Cardiac septum (tissue), 1 donor: ENCODE measurements at places on chromosomes 4 and X.

DNA sequence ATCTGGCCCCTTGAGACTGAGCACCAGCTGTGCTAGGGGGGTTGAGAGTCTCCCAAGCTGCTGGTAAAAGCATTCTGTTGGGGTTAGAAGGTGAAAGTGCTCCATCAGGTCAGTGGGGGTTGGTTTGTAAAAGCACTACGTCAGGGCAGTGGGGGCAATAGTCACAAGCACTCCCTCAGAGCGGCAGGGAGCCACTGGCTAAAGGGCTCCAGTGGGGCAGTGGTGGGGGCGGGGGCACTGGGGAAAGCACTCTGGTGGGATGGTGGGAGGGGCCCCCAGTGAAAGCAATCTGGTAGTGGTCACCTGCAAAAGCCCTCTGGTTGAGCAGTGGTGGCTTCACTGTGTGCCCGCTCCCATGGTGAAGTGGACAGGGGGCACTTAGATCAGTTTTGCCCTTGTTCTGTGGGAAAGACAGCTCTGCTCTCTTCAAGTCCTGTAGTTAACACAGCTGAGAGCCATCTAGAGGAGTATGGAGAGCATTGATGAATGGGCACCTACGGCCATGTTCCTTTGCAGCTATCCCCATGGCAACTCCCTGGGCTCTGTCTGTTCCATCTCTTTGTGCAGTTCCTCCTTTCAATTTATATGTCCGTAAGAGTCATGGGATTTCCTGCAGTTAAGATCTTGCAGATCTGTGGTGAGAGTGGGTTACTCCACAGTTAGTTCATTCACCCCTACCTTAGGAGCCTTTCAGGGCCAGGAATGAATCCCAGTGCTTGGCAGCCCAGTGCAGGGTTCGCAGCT is 106.4 kb downstream of the SH3BGRL start:
- DNase-seq: no peak

DNA sequence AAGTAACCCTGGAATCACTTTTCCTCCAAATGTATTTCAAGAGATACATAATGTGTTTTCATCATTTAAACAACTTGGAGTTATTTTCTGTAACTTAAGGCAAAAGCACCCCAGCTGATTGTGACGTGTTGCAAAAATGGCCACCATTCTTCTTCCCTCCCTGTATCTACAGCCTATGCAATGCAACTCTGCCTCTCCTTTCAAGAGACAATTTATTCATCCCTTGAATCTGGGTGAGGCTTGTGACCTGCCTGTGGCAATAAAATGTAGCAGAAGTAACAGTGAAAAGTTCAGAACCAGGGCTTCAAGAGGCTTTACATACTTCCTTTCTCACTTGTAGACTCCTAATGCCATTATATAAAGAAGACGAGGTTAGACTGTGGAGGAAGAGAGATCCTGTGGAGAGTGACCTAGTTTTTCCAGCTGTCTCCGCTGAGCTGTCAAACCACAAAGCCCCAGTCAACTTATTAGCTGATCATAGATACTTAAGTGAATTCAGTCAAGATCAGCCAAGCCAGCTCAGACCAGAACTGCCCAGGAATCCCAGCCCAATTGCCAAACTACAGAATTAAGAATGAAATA is 81.0 kb upstream of the KLF3 start:
- no peak for DNase-seq

DNA sequence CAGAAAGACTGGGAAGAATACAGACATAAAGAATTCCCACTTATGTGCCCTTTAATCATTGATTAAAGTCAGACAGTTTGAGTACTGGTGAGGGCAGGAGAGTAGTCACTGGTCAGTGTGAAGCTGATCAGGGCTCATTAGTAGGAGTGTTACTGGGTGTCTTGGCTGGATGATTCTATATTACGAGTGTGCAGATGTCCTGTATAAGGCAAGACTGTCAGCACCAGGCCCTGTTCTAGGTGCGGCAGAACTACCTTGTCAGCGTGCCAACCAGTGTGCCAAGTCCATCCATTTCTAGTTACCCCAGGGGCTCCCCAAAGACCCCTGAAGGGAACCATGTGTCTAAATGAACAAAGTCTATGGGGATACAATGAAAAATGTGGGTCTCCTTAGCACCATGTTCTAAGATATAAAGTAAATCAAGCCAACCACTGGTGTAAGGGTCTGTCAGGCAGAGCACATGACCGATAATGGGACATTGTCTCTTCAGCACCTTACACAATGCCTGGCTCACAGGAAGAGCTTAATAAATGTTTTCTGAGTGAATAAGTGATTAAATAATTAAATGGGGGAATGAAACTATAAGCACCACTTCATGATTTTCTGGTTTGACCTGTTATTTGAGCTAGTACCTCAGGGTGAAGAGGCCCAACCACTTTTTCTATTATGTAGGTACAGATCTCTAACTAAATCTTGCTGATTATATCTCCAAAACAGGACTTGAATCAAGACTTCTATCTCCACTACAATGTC is 205.0 kb downstream of the CAMK2D start:
- no peak for DNase-seq

- DNase-seq: no peak
Observed at GRCh38 chr4:155954939-155955338, 1.3 kb upstream of the CTSO start.

DNA sequence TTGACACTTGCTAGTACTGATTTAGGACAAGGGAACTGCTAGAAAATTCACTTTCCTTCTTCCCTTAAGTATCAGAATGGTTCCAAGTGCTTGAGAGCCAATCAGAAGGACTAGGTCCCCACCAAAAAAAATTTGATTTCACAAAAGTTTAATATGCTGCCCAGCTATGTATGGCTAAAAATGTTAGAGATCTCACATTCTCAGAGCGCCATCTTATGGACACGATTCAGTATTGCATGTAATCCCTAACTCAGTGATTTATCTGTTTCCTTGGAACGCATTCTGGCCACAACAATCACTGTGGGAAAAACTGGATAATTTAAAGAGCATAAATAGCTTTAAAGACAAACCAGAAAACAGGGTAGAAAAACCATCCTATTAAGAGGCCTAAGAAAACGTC is 255.1 kb upstream of the GPC4 start:
- DNase-seq: no peak

GRCh38 chr4:184380707-184381106 is 93.6 kb downstream of the IRF2 start:
- no peak for DNase-seq

DNA sequence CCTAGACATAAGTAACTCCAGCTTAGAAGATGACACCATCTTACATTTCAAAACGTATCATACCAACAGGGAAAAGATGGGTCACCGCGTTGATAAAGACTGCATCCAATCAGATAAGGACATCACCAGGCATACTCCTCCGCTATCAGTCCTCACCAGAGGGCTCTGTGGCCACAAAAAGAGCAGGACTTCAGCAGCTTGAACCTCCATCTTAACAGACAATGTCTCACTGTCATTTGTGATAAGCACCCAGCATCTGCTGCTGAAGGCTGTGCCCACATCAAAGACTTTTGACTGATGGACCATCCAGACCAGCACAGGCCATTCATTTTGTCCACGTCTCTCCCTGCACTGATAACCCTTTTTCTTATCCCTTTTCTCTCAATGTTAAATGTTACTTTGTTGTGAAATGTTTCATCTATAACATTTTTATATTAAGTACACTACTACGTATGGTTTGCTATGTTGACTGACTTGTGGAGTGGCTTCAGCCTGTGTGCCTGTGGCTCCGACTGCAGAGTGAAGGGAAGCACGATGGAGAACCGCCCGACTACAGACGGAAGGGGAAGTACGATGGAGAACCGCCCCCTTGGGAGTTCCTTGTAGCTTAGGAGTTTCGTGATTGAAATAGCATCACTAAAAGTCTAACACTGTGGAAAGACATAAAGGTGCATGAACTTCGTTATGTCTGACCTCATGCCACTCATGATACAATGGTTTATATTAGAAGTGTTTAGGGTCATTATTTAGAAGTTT is 595.4 kb upstream of the AGA start:
- no peak for DNase-seq

DNA sequence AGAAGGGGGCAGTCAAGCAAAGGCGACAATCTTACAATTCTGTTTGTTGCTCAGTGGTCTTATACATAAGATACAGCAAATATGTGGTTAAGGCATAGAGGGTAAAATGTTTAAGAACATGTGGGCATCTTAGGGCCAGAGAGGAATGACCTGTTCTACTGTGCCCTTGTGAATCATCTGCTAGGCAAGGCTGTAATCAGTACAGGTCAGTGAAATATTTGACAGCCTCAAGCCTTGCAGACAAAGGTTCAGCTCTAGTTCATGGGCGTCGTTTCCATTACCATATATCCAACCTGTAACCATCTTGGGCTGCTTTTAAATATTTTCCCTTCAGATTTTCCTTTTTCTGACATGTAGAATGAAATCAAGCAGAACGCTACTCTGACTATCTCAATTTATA is 37.3 kb downstream of the AGA start:
- DNase-seq: no peak

DNA sequence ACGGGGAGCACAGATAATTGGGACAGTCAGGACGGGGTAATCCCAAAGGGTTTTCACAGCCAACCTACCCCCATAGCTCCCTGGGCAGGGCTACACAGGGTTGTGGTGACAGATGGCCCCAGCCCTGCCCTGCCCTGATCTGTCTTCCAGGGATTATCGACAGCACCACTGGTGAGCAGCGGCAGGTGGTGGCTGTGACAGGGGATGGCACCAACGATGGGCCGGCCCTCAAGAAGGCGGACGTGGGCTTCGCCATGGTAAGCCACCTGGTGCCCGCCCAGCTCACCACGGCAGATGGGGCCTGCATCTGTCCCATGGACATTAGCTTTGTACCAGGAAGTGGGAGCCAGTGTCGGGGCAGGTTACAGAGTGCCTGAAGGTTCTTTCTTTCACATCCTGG is 39.3 kb downstream of the ATP2B3 start:
- DNase-seq: no peak

DNA sequence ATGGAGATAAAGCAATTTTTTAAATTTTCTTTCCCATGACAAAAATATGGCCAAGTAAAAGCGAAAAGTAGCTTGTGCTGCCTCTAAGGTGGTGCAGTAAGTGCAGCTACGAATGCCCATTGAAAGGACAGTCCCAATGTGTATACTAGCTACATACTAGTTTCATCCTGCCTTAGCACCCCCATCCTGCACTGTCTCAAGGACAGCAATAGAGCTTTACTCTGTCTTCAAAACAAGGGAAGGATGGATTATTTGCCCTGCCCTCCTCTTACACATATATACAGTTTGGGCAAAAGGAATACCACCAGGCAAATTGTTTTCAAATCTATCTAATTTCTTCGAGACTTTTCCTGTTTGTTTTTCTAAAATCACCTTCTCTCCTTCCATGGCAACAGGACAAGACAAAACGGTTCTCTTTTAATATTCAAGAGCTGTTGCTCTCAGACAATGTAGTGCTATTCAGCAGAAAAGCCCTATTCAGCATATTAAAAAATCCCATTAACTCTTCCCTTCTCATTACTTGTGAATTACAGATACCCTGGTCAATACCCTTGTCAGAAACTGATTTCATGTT is 75.1 kb upstream of the SLC7A11 start:
- DNase-seq: no peak

DNA sequence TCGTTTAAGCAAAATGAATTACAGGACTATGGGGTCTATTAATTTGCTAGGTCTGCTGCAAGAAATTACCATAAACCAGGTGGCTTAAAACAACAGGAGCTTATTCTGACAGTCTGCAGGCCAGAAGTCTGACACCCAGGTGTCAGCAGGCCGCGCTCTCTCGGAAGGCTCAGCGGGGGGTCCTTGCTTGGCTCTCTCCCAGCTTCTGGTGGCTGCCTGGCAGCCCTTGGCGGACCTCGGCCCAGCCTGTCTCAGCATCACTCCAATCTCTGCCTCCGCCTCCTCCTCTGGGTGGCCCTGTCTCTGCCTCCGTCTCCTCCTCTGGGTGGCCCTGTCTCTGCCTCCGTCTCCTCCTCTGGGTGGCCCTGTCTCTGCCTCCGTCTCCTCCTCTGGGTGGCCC is 580.5 kb upstream of the FAT1 start:
- no peak for DNase-seq

DNA sequence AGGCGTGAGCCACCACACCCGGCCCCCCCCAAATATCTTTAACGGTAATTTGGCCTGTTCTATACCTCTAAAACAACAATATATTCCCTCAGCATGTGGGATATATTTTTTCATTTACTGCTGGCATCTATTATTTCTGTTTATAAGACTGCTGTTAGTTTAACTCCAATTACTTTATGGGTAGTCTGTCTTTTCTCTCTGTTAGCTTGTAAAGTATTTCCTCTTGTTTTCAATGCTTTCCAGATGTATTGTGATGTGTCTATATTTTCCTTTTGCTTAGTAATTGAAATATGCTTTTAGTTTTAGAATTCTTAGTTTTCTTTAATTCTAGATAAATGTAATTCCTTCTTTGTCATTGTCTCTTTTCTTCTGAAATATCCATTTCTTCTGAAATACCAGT is 445.8 kb downstream of the ANKRD50 start:
- DNase-seq: no peak

- DNase-seq: no peak
Observed at GRCh38 chr4:168551211-168551610, 54.4 kb downstream of the PALLD start.

- no peak for DNase-seq
Observed at GRCh38 chr4:3375688-3376087, 66.1 kb upstream of the HGFAC start.

GRCh38 chr4:57149833-57150232 is 39.6 kb upstream of the IGFBP7 start:
- no peak for DNase-seq

GRCh38 chr4:150008546-150008945 is 69.7 kb upstream of the DCLK2 start:
- DNase-seq: no peak

GRCh38 chrX:2538031-2538757 is 37.4 kb upstream of the DHRSX start:
- DNase-seq: no peak

DNA sequence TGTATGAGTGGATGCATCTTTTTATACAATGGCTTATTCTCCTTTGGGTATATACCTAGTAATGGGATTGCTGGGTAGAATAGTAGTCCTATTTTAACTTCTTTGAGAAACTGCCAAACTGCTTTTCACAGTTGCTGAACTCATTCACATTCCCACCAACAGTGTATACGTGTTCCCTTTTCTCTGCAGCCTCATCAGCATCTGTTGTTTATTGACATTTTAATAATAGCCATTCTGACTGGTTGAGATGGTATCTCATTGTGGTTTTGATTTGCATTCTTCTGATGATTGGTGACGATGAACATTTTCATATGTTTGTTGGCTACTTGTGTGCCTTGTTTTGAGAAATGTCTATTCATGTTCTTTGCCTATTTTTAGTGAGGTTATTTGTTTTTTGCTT is 687.0 kb upstream of the EPHA5 start:
- no peak for DNase-seq

DNA sequence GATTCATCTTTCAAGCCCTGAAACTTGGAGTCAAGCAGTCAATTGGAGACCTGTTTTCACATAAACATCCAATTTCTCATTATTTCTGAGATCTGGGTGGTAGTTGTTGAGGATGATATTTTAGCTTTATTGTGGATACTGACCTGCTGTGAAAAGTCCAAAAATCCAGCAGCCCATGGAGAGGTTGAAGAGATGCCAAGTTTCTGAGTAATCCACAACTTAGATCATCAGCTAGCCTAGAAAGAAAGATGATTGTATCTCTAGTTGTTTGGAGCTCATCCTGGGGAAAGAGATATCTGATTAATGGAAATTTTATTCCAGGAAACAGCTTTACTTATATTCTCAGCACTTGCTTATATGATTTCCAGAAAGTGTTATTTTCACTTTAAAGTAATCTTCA is 48.6 kb upstream of the DCX start:
- DNase-seq: no peak

- DNase-seq: no peak
Observed at GRCh38 chr4:173461170-173461569, 62.3 kb upstream of the SCRG1 start.

GRCh38 chr4:67446811-67447210 is 98.5 kb downstream of the CENPC start:
- DNase-seq: no peak

- no peak for DNase-seq
Observed at GRCh38 chrX:72105436-72105835, 26.3 kb downstream of the RTL5 start.
